ENCODE measurements at places on chromosomes 5 and 9.

DNA sequence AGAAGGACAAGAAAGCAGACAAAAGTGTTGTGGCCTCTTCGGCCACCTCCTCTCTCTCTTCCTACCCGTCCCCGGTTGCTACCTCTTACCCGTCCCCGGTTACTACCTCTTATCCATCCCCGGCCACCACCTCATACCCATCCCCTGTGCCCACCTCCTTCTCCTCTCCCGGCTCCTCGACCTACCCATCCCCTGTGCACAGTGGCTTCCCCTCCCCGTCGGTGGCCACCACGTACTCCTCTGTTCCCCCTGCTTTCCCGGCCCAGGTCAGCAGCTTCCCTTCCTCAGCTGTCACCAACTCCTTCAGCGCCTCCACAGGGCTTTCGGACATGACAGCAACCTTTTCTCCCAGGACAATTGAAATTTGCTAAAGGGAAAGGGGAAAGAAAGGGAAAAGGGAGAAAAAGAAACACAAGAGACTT lies 2.4 kb downstream of the EGR1 start:
- peak; percentile 38 for DNase-seq

GRCh38 chr9:103574056-103574455 lies 520.1 kb upstream of the SMC2 start:
- no peak for DNase-seq

DNA sequence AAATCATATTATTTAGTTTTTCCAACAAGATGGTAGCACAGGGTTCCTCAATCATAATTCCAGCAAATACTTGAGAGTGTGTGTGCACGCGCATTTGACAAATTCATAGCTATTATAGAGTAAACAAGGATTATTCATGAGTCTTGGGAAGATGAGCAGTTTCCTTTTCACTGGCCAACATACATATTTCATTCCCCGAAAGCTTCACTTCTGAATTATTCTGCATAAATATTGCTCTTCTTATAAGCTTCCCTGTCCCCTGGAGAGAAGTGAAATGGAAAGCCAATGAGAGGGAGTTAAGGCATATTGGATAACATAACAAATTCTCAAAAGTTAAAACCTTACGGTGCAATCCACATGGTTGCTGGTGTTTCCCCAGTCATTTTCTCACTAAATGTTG lies 386.4 kb upstream of the SEMA6A start:
- DNase-seq = no peak

- no peak for DNase-seq
These were observed 219.3 kb downstream of the TSSK1B start for GRCh38 chr5:113215401-113216060.

GRCh38 chr9:131799177-131799823 lies 59.4 kb upstream of the RAPGEF1 start:
- DNase-seq = peak; percentile 21

GRCh38 chr9:136855461-136856078 lies 3.4 kb downstream of the MAMDC4 start:
- no peak for DNase-seq

- DNase-seq = no peak
These were observed 186.7 kb downstream of the PDZD2 start for GRCh38 chr5:31825518-31826068.

GRCh38 chr5:1281038-1281882 lies 13.6 kb downstream of the TERT start:
- no peak for DNase-seq

GRCh38 chr5:10556893-10557746 lies 6.8 kb upstream of the ANKRD33B start:
- DNase-seq = no peak

GRCh38 chr5:11047030-11047429 lies 286.0 kb upstream of the DAP start:
- DNase-seq = no peak

GRCh38 chr5:159458217-159458711 lies 128.0 kb upstream of the IL12B start:
- DNase-seq = no peak

DNA sequence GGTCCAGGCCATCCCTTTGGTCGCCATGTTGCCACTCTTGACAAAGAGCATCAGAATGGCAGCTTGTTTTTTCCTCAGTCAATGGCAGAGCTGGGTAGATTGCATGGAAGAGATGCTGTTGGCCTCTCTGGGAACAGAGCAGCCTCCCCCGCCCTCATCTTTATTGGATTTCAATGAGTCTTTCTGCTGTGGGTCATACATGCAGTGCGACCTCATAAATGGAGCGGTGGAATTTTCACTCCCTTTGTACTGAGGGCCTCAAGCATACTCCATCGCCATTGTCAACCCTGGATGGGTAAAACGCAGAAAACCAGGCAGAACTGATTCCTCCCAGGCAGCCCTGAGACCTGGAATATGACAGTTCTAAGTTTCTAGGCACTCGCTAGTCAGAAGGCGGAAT lies 71.8 kb downstream of the ZNF618 start:
- DNase-seq = no peak

GRCh38 chr5:1926471-1927341 lies 44.0 kb upstream of the IRX4 start:
- no peak for DNase-seq

- no peak for DNase-seq
These were observed 671 bp downstream of the LRRC26 start for GRCh38 chr9:137168904-137169856.

DNA sequence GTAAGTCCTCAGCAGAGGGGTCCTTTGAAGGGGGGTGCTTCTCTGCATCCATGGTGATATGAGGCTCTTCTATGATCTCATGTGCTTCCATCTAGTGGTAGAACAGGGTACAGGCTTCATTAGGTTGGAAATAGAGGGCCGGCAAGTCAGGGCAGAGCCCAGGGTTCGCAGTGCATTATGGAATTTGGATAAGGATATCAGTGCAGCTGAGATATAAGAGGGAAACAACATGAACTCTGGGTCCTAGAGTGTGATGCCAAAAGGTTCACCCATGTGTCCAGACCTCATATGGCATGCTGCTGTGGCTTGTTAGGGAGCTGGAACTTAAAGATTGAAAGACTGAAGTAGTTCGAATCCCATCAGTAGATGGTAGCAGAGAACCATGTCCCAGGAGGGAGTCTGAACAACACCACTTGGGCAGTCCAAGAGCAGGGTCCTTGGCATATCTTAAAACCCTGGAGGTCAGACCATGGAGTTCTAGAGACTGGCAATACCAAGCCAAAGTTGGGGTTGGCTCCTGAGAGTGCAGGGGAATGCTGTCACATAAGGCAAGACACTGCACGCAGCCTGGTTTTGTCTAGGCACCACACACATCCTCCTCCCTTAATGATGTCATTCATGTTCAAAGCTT lies 2.3 kb downstream of the FAM221B start:
- DNase-seq = no peak

GRCh38 chr9:78386348-78386747 lies 89.4 kb downstream of the PSAT1 start:
- DNase-seq = no peak

DNA sequence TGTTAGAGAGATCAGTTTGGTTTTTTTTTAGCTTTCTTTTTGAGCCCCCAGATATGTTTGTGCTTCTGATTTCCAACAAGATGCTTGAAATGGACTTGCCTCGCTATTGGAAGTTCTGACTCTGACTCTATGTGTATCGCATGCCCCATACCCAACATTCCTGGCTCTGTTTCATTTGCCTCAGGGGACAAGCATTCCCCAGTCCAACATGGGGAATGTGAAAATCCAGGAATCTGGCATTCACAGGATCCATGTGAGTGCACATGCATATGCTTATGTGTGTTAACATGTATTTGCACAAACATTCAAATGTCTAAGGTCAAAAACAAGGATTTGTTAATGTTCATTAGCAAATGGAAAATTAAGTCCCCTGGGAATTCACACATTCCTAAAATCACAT lies 233.9 kb downstream of the TLR4 start:
- DNase-seq = no peak

Data from stimulated activated CD8-positive, alpha-beta memory T cell treated with anti-CD3 and anti-CD28 coated beads, Interleukin-2, amount 100 ng/mL, for 1 hour (primary cell).